GM13976 (cell line): ENCODE measurements at places on chromosomes 5 and 9.

GRCh38 chr9:85484235-85484634, 257.5 kb downstream of the AGTPBP1 start:
- DNase-seq = no peak

DNA sequence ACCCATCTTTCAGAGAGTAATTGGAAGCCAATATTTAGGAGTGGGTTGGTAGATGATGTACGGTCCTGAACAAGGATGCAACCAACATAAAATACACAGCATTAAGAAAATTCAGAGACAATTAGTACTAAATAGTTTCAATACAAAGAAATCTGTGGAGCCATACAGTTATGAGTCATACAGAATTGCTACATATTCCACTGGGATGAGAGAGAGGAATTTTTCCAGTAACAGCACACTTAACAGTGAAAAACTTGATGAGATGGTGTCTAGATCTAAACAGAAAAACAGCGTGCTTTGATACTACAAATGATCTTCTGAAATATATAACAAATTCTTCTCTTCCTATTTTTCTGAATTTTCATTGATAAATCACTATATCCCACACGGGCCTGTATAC, 1999.3 kb upstream of the CDH9 start:
- DNase-seq = no peak

DNA sequence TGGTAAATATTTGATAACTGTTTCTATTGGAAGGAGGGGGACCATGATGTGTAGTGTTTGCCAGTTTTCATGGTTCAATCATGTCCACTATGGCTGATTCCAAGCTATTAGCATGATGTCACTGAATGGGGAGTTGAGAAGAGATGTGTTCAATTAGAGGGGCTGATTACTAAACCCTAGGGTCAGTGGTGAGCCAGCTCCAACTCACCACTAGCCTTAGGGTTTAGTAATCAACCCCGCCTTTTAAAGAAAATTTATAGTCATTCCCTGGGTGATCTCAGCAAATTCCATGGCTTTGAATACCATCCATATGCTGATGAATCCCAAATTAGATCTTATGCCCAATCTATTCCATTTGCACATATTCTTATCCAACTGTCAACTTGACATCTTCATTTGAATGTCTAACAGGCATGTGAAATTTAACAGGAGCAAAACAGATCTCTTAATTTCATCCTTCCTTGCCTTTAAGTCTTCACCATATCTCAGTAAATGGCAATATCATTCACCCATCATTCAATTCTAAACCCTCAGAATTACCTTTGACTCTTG, 98.8 kb downstream of the GCNT1 start:
- no peak for DNase-seq

GRCh38 chr5:78544561-78545201, 103.9 kb downstream of the LHFPL2 start:
- no peak for DNase-seq

- DNase-seq = no peak
Observed at GRCh38 chr5:108484035-108484434, 102.1 kb upstream of the FBXL17 start.

DNA sequence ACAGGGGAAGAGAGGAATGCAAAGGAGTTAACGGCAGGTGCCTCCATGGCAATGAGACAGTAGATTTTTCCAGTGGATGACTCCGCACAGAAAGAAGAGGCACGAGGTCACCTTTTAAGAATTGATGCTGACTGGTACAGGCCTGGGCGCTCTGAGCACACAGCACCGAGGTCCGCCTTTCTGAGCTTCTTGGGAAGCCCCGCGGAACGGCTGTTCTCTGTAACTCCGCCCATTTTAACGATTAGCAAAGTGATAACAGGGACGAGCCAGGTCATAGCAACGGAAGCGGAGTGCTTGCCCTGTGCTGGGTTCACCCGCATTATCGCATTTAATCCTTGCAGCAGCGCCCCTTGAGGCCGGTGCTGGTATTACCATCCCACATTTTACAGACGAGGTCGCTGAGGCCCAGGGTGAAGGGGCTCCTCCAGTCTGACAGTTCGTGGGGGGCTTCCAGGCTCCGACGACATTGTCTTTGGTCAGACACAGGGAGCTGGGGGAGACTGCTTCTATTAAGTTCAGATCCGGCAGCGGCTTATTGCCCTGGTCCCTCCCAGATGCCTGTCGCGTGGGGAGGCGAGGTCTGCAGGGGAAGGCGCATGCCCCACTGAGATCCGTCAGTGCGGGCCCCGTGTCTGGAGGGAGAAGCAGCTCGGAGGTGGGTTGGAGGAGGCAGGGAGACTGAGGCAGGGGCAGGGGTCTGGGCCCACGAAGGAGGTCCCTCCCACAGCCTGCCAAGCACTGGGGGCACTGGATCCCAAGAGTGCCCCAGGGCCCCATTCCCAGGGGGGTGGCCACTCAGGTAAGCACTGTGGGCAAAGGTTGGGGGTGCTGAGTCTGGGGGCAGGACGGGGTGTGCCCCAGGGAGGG, 22.3 kb upstream of the HMCN2 start:
- DNase-seq = peak; percentile 88

GRCh38 chr5:36741128-36741527, 134.7 kb downstream of the SLC1A3 start:
- DNase-seq = no peak

GRCh38 chr5:30390095-30390494, 803.4 kb upstream of the CDH6 start:
- DNase-seq = no peak
